Breast epithelium (tissue), 4 donors: ENCODE measurements at places on chromosomes 3 and 15. TPM values are rescaled to one million over a fixed set of nuclear protein-coding genes. Genes with fewer than 3 reads are reported as not detected.

The ADGRG7 gene
- not detected for total RNA-seq

- no peak overlapping the region for H3K27ac ChIP-seq
- no peak for DNase-seq
- H3K36me3 ChIP-seq, result no peaks in the 10 kb centered on the region
- H3K4me1 ChIP-seq, result no peaks in the 10 kb centered on the region
- no peak overlapping the region for H3K4me3 ChIP-seq
- no peaks in the 10 kb centered on the region for H3K27me3 ChIP-seq
Measured at GRCh38 chr3:179715582-179715981, 62.7 kb downstream of the USP13 start.

The PSTPIP1 gene
- 11.0 TPM for total RNA-seq

GRCh38 chr3:115512565-115513415, 110.5 kb upstream of the GAP43 start:
- H3K36me3 ChIP-seq, result no peaks in the 10 kb centered on the region
- no peaks in the 10 kb centered on the region for H3K27me3 ChIP-seq
- H3K4me3 ChIP-seq, result peak overlapping the region; percentile 63
- peak overlapping the region; percentile 15 for H3K27ac ChIP-seq
- no peak for DNase-seq
- no peaks in the 10 kb centered on the region for H3K4me1 ChIP-seq

- DNase-seq, result no peak
- H3K36me3 ChIP-seq, result no peaks in the 10 kb centered on the region
- no peak overlapping the region for H3K4me3 ChIP-seq
- H3K27ac ChIP-seq, result no peak overlapping the region
Measured at GRCh38 chr3:188404701-188405100, 250.7 kb downstream of the LPP start.

DNA sequence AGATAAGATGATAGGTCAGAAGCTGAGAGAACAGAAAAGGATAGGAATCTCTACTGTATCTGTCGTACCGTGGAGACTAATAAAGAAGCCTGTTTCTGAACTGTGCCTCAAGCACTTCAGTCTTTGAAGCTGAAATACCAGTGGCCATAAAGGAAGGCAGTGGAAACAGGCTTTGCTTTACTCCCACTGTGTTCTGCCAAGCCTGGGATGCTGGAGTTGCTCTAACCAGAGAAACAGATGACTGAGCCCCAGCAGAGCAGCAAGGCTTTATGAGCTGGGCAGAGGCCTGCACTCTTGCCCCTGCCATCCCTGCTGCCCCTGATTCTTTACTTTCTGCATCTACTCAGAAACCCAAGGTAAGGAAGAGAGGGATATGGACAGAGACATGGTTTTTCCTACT, 89.4 kb downstream of the PDE8A start:
- no peaks in the 10 kb centered on the region for H3K36me3 ChIP-seq
- no peaks in the 10 kb centered on the region for H3K4me1 ChIP-seq
- H3K4me3 ChIP-seq, result no peak overlapping the region
- no peak for DNase-seq
- no peak overlapping the region for H3K27ac ChIP-seq
- no peaks in the 10 kb centered on the region for H3K27me3 ChIP-seq

The SLC22A13 gene
- total RNA-seq, result not detected

DNA sequence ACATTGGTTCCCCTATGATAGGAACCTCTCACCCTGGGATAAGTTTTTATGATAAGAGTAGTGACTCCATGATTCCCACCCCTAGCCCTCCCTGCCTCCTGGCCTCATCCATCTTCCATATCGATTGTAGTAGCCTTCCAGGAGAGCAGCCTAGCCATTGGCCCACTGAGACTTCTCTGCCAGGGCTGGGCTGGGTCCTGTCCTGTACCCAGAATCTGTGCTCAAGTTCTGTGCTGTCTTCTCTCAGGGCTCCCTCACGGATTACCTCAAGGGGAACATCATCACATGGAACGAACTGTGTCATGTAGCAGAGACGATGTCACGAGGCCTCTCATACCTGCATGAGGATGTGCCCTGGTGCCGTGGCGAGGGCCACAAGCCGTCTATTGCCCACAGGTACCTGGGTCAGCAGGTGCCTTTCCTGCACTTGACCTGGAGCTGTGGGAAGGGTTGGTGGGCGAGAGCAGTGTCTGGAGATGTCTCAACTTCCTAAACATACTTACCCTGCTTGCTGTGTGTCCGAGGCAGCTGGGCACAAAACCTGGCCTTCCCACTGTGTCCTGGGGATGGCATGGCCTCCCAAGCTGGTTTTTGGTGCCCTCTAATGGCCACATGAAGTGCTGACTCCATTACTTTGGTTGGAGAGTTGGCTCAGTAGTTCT, 16.6 kb upstream of the EXOG start:
- H3K27ac ChIP-seq, result no peak overlapping the region
- peaks cover 8% of the 10 kb centered on the region for H3K36me3 ChIP-seq
- peak; percentile 37 for DNase-seq

GRCh38 chr3:123320221-123320620, 118.5 kb downstream of the SEC22A start:
- no peaks in the 10 kb centered on the region for H3K36me3 ChIP-seq
- H3K27ac ChIP-seq, result no peak overlapping the region
- no peaks in the 10 kb centered on the region for H3K4me1 ChIP-seq
- H3K4me3 ChIP-seq, result no peak overlapping the region

GRCh38 chr3:28989646-28990089, 291.2 kb upstream of the RBMS3 start:
- H3K27me3 ChIP-seq, result no peaks in the 10 kb centered on the region
- no peaks in the 10 kb centered on the region for H3K4me1 ChIP-seq
- DNase-seq, result no peak

DNA sequence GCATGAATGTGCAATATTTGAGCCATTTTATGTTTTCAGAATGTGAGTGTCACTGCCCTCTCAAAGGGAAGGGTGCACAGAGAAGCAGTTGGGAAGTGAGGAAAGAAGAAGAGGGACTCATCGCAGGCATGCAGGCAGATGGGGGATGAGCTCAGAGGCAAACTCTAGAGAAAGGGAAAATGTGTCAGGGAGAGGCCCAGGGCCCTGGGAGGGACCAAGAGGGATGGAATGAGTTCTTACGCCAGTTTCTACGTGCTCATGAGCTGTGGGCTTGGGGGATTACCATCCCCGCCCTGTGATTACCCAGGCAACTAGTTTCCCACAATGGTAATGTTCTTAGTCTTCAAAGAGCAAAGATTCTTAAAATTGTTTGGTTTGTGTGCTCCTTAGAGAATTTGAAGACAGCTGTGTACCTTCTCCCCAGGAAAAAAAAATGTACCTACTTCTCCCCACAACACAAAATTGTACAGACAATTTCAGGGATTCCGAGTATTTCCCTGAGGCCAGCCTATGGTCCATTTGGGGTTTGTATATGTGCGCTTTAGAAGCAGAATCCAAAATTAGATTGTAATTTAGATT, 17.8 kb downstream of the GCSAM start:
- H3K27ac ChIP-seq, result no peak overlapping the region
- no peak overlapping the region for H3K4me3 ChIP-seq
- no peaks in the 10 kb centered on the region for H3K36me3 ChIP-seq
- DNase-seq, result no peak
- no peaks in the 10 kb centered on the region for H3K4me1 ChIP-seq

The NDN gene
- 39.2 TPM for total RNA-seq

- no peak overlapping the region for H3K4me3 ChIP-seq
- DNase-seq, result no peak
- H3K27me3 ChIP-seq, result no peaks in the 10 kb centered on the region
- H3K36me3 ChIP-seq, result no peaks in the 10 kb centered on the region
- no peaks in the 10 kb centered on the region for H3K4me1 ChIP-seq
Measured at GRCh38 chr3:76610150-76610549, 429.7 kb upstream of the ROBO2 start.

GRCh38 chr15:98859149-98859548, 148.4 kb downstream of the PGPEP1L start:
- H3K4me3 ChIP-seq, result no peak overlapping the region
- H3K27me3 ChIP-seq, result no peaks in the 10 kb centered on the region
- H3K4me1 ChIP-seq, result peaks cover 19% of the 10 kb centered on the region
- no peaks in the 10 kb centered on the region for H3K36me3 ChIP-seq

- no peaks in the 10 kb centered on the region for H3K4me1 ChIP-seq
- H3K27ac ChIP-seq, result no peak overlapping the region
- no peaks in the 10 kb centered on the region for H3K36me3 ChIP-seq
- no peak for DNase-seq
Measured at GRCh38 chr3:73508330-73508954, 116.3 kb downstream of the PDZRN3 start.

DNA sequence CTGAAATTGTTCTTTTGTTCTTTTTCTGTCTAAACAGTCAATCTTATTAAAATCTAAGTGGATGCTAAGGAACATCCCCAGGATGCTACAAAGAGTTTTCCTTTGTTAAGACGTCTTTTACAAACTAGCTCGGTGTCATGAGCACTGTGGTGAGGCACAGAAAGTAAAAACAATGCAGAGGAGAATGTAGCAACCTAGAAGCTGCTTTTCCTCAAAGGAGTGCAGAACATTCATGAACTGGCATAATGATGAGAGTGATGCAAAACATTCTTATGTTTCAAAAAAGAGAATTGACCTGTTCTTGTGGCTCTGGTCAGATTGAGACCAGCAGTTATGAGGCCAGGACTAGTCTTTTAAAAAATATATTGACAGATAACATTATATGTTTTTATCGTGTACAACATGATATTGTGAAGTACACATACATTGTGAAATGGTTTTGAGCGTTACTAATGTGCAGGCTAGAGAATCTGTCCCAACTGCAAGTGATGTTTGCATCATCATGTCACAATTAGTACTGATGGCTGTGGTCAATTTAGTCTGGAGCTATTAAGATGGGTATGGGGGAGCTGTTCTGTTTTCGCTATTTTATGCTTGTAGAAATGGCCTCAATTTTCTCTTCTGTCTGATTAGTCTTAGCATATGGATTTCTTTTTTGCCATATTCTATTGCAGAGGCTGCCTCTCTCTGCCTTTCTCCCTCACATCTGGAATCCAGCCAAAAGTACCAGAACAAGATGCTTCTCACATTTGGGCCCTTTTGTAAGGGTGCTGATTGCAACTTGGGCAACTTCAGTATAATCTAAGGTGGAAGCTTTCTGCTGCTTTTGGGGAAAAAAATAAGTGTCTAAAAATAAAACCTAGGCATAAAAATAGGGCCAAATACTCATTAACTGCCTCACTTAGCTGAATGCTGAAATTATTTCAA, 50.2 kb downstream of the HHLA2 start:
- DNase-seq, result no peak
- no peak overlapping the region for H3K4me3 ChIP-seq
- no peaks in the 10 kb centered on the region for H3K4me1 ChIP-seq
- H3K36me3 ChIP-seq, result no peaks in the 10 kb centered on the region

GRCh38 chr3:128794067-128794768, 68.2 kb downstream of the RAB7A start:
- H3K4me3 ChIP-seq, result no peak overlapping the region
- H3K27me3 ChIP-seq, result no peaks in the 10 kb centered on the region
- H3K27ac ChIP-seq, result no peak overlapping the region

The MUC20 gene
- 24.3 TPM for total RNA-seq

- no peak overlapping the region for H3K27ac ChIP-seq
- no peaks in the 10 kb centered on the region for H3K36me3 ChIP-seq
- H3K4me1 ChIP-seq, result no peaks in the 10 kb centered on the region
Measured at GRCh38 chr3:105555206-105555605, 188.5 kb downstream of the ALCAM start.

The SNTN gene
- total RNA-seq, result not detected

The NAA80 gene
- total RNA-seq, result 6.0 TPM

The DGKG gene
- 2.1 TPM for total RNA-seq

DNA sequence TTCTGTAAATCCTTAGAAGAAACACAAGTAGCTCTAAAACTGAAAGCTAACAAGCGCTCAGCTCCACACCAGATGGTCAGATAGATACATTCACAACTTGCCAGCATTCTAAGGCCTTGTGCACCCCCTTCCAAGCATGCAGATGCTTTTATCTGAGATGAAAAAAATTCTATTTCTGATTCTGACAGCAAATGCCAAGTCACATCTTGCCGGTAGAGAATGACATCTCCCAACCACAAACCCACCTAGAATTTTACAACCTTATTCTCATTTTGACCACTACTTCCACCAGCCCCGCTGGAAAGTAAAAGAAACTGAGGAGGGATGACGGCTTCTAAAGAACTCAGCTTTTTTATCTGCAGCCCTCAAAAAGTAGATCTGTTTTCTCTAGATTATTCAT, 57.7 kb downstream of the SUMF1 start:
- no peaks in the 10 kb centered on the region for H3K27me3 ChIP-seq
- H3K4me1 ChIP-seq, result no peaks in the 10 kb centered on the region
- no peak overlapping the region for H3K27ac ChIP-seq
- DNase-seq, result no peak
- no peaks in the 10 kb centered on the region for H3K36me3 ChIP-seq
- no peak overlapping the region for H3K4me3 ChIP-seq

The KPNA1 gene
- total RNA-seq, result 42.4 TPM

DNA sequence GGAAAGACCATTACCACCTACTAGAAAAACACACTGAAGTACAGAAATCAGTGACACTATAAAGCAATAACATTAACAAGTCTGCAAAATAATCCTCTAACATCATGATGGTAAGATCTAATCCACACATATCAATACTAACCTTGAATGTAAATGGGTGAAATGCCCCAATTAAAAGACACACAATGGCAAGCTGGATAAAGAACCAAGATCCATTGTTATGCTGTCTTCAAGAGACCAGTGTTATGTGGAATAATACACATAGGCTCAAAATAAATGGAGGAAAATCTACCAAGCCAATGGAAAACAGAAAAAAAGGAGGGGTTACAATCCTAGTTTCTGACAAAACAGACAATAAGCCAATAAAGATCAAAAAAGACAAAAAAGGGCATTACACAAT, 13.5 kb downstream of the OR5K3 start:
- no peak overlapping the region for H3K4me3 ChIP-seq
- H3K36me3 ChIP-seq, result no peaks in the 10 kb centered on the region
- DNase-seq, result no peak
- H3K27me3 ChIP-seq, result no peaks in the 10 kb centered on the region
- no peak overlapping the region for H3K27ac ChIP-seq
